Activated CD8-positive, alpha-beta memory T cell treated with anti-CD3 and anti-CD28 coated beads for 4 hours (primary cell): ENCODE measurements at places on chromosomes 7 and 10.

- no peak for DNase-seq
Observed at GRCh38 chr7:40944981-40945585, 757.8 kb downstream of the INHBA start.

GRCh38 chr10:73800560-73801252 lies 10.7 kb downstream of the NDST2 start:
- DNase-seq, result no peak

DNA sequence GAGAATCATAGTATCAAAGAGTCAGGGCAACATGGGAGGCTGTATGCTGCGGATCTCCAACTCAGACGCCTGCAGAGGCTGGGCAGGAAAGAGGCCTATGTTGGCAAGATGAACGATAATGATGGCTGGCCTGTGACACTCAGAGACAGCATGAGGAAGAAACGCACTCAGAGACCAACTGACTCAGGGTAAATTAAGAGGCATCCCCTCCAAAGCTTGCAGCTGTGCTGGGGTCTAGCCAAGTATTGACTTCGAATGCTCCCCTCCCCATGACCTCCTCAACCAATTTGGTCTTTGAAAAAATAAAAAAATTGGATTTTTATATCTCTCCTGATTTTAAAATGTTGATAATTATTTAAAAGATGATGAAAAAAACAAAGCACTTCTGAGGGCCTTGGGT lies 718.9 kb downstream of the GRID1 start:
- DNase-seq, result no peak

DNA sequence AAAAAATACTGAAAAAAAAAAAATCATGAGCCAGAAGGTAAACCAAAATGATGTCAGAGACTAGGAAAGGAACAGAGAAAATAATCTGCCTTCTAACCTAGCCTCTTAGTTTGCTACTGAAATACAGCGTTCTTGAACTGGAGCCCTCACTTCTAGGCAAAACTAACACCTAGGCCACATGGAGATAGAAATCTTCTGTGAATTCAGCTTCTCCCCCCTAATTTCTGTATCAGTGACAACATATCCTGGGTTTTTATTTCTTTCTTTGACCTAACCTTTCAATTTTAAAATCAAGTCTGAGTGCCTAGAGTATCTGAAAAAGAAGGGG lies 100.1 kb upstream of the GLCCI1 start:
- DNase-seq, result no peak

DNA sequence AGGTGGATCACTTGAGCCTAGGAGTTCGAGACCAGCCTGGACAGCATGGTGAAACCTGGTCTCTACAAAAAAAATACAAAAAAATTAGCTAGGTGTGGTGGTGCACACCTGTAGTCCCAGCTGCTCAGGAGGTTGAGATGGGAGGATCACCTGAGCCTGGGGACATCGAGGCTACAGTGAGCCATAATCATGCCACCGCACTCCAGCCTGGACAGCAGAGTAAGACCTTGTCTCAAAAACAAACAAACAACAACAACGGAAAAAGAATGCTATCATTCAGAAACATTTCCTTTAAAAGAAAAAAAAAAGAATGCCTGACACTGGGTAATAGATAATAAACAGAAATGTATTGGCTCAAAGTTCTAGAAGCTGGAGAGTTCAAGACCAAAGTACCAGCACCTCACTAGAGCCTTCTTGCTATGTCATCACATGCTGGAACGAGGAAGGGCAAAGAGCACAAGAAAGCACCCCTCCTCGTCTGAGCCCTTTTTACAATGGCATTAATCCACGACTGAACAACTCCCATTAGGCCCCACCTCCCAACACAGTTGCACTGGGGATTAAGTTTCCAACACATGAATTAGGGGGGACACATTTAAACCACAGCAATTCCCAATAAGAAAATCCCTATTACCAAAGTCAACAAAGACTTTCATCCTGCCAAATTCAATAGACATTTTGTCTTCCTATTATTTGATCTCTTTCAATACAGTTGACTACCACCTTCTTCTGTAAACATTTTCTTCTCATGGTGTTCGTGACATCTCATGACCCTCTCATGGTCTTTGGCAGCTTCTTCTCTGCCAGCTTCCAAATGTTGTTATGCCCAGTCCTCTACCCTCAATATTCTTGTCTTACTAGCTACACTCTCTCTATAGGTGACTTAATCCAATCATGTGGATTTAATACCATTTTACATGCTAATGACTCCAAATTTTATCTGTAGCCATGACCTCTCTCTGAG lies 20.0 kb downstream of the AKR1D1 start:
- DNase-seq, result no peak

GRCh38 chr7:77794000-77794399 lies 4.2 kb downstream of the TMEM60 start:
- DNase-seq, result no peak

DNA sequence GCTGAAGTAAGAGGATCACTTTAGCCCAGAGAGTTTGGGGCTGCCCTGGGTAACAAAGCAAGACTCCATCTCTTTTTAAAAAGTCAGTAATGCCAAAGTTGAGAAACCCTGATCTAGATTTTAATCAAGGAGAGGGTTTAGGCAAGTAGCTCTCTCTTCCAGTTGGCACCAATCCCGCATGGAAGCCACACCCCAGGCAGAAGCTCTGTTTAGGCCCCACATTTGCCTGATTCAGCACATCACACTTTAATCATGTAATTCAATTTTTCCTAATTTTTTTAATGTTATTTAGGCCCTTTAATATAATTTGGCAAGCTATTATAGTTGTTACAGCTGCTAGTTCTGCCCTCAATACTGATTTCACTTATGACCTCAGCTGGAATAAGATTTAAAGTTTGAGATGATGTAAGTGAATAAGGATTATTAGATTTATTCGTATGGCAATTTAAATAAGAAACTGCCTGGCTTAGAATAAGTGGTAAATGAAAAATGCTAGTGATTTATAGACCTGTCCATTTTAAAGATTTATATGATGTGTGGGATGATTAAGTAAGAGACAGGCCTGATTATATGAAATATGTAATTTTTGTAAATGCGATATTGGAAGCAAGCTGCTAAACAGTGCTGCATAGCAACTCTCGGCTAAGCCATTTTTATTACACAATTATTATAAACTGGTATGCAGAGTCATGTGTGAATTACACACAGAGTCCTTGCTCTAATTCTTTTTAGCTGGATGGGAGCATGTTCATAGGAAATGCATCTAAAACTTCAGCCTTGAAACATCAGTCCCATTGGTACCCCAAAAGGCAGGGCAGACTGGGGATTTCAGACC lies 80.2 kb upstream of the NFE2L3 start:
- no peak for DNase-seq
